NCI-H187 treated with DMSO at 0.1 percent for 48 hours (cell line): ENCODE measurements at places on chromosomes 3 and 15.

DNA sequence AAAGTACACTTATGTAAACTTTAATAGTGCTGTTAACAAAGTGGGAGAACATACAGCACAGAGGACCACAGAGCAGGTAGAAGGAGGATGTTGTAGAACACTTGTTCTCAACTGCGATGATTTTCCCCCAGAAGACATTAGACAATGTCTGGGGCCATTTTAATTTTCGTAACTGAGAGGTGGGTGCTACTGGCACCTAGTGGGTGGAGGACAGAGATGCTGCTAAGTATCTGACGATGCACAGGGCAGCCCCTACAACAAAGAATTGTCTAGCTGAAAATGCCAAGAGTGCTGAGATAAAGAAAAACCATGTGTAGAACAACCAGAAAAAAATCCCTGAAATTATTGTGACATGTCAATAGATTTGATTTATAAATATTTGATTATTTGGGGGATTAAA, 5.0 kb upstream of the KBTBD8 start:
- no peak for DNase-seq

- DNase-seq, result no peak
Observed at GRCh38 chr15:41340189-41340695, 7.6 kb downstream of the NUSAP1 start.

- no peak for DNase-seq
Observed at GRCh38 chr15:64843991-64844390, 2.3 kb downstream of the PLEKHO2 start.

DNA sequence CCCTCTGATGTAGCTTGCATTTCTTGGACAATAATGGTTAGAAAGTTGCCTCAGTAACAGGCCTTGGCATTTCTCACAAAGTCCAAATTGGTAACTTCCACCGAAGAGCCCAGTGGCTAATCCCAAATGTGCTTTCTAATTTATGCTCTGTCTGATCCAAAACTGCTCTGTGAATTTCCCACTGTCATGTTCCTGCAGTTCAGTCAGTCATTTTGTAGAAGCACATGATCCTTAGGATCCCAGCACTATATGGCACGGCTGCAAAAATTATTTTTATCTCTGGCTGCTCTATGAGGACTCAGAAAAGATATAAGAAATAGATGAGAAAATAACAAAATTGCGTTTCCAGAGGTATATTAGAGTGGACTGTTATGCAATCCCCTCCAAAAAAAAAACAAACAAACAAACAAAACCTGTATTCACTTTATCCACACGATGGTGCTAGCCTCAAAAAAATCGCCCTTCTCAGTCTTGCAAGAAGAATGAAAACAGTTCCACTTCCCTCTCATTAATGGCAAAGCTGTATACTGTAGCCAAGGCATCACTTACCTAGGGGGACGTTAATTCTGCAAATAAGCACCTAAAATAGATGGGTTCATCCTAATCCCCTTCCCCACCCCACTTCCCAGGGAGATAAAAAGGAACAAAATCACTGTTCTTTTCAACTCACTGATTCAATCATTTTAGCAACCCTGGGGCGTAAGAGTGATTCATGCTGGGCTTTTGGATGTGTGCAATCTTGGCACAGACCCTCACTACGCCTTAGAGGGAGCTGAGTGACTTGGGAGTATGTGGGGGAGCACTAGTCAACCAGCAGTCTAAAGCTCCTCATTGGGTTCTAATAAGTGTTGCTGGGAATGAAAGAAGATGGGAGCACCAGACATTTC, 61.3 kb downstream of the TMCO5A start:
- DNase-seq, result no peak

- DNase-seq, result no peak
Observed at GRCh38 chr3:189394599-189395121, 222.9 kb downstream of the TPRG1 start.

DNA sequence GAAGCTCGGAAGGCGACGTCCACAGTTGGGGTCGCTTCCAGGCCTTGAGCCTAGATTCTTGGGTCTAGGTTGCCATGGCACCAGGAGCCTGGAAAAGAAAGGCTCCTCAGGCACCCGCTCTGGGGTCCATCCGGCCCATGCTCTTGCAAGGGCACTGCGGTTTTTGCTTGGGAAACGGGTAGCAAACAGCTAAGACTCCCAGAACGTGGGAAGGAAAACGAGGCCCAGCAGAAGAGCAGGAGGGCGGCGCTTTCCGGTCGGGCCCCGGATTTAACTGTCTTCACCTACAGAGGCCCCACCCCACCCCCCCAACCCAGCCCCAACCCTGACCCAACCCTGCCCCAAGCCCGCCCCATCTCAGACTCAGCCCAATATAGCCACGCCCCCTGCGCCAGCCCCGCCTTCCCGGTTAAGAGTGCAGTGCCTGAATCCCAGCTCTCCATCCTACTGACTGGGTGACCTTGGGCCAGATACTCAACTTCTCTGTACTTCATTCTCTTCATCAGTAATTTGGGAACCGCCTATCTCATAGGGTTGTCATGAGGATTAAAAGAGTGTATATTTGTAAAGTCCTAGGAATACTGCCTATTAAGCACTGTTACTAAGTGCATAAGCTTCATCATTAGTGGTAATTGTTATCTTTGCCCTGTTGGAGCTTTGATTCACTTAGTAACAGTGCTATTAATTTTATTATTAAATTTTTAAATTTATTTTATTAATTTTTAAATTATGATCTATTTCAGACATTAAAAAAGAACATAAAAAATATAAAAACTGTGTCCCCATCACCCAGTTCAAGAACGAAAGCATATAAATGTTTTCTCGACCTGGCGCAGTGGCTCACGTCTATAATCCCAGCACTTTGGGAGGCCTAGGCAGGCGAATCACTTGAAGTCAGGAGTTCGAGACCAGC, 28.4 kb upstream of the SMAD6 start:
- no peak for DNase-seq

GRCh38 chr3:32459450-32459849, 43.2 kb downstream of the CMTM6 start:
- DNase-seq, result no peak

GRCh38 chr3:106130384-106131198, 261.8 kb upstream of the CBLB start:
- no peak for DNase-seq

DNA sequence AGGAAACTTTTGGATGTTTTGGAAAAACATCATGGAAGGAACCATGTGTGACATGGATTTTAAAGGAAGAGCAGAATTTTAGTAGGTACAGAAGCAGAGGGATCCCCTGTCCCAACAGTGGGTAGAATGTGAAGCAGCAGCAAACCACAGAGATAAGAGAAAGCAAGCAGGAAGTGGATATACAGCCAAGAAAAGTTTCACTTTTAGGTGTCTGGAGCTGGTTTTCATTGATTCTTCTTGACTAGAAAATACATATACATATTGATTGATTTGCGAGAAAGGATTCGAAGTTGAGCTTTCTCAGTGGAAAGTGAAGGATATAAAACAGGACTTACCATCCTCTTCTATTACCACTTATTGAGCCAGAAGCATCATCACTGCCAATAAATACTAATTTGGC, 133.5 kb downstream of the KCNMB2 start:
- DNase-seq, result no peak

- DNase-seq, result no peak
Observed at GRCh38 chr3:3509665-3510064, 289.6 kb upstream of the LRRN1 start.

GRCh38 chr3:151912028-151912427, 38.6 kb downstream of the SUCNR1 start:
- no peak for DNase-seq

DNA sequence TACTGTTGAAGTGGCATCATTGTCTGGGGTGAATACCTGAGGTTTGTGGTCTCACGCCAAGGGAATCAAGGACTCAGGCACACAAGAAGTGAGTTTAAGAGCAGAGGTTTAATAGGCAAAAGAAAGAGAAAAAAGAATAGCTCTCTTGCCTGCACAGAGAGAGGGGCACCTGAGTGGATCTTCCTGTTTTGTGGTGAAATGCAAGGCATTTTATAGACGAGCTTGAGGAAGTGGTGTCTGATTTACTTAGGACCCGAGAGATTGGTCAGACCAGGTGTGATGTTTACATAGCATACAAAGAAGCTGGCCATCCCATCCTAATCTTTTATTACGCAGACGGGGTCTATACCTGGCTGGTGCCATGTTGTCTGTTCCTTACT, 13.2 kb downstream of the CCR5 start:
- no peak for DNase-seq

GRCh38 chr3:153138276-153139210, 23.5 kb upstream of the RAP2B start:
- DNase-seq, result no peak

DNA sequence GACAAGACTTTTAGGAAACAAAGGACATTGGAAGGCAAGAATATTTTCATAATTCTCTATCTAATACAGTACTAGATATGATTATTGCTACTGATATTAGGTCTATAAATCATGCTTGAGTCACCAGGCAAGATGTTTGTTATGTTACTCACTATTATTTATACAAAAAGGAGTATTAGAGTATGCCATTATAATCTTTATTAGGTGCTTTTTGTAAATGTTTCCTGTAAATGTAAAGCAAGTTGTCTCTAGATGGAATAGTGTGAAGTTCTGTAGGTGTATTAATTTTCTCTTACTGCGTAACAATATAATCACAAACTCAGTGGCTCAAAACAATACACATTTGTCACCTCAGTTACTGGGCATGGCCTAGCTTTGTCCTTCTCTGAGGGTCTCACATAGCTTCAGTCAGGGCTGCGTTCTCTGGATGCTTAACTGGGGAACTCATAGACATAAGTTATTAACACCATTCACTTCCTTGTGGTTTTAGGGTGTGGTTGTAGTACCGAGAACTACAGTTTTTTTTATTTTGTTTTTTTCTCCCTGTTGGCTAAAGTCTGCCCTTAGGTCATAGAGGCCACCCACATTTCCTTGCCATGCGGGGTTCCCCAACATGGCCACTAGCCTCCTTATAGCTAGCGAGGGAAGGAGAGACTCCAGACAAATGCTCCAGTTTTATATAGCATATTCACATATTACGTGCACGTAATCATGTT, 20.3 kb upstream of the MAP3K13 start:
- no peak for DNase-seq

DNA sequence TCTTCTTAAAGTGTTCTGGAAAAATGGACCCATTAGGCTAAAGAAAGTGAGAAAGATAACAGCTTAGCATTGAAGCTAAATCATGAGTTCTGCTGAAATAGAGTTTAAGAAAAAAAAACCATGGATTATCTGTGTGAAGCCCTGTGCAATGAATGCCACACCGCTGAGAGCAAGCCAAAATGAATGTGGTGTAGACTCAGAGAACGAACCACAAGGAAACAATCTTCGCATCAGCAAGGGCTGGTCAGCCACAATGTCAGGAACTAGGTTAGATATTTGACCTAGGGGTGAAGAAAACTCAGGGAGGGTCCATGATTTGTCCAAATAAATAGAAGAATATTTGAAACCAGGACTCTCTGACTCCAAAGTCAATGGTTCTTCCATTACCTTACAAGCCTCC, 91.4 kb upstream of the MEX3B start:
- DNase-seq, result no peak

DNA sequence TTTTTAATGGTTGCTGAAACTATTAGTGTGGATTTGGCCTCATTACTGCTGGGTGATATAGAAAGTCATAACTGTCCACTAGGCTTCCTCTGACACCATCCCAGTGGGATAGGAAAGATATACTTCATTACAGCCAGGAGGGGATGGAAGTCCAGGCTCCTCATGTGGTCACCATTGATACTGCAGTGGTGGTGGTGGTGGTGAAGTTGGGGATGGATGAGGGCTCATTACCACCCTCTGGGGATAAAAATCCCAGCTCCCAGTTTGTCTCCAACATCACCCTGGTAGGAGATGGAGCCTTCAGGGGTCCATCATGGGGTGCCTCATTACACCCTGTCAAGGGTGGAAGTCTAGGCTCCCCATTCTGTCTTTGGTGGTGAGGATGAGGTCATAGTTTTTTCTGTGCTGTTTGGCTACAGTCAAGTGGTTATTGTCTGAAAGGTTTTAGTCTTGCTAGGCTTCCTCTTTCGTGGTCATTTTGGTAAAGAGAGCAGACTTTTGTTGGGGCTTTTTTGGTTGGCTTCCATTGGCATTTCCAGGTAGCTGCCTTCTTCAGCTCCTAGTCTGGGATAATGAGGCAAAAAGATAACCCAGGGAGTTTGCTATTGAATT, 30.1 kb upstream of the FILIP1L start:
- no peak for DNase-seq

DNA sequence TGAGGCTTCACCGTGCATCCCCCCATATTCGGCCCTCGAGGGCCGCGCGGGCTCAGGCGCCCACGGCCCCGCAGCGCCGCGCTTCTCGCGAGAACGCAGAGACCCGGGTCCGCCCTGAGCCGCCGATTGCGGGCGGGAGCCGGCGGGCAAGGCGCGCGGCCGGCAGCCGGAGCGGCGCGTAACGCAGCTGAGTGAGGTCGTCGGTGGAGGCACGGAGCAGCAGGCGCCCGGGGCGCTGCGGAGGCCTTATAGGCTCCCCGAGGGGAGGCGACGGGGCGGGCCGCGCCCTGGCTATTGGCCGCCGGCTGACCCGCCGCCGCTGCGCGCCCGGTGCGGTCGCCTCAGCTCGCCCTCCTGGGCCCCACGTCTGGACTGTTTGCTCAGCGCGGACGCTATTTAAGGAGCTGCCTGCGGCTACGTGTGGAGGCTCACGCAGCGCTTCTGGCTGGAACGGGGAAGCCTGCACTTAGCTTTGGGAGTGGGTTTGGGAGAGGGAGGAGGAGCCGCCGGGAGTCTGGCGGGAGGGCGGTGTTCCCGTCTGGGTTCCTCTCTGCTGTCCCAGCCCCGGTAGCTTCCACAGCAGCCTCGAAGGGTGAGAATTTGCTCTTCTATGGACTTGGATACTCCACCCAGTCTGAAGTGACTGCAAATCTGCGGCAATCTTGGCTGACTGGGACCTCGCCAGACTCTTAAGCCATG, at the start of gene PLOD2:
Gene PLOD2, minus strand, starts transcription at position 221 of the 699 bp plus-strand sequence. Its CDS starts 195 bp downstream, at position 26.
- DNase-seq, result no peak

DNA sequence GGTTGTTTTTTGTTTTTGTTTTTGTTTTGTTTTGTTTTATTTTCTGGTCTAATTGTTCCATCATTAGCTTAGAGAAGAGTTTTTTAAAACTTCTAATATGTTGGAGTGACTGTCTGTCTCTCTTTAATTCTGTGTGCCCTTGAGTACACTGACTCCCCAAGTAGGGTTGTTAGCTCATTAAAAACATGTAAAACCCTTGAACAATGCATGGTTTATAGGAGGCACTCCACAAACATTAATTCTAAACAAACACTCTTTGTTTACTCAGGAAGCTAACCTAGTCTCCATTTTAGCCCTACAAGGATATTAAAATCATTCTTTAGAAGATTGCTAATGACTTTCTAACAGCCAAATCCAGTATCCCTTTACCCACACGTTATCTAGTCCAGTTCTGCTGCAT, 100.5 kb downstream of the CGGBP1 start:
- DNase-seq, result no peak

- DNase-seq, result no peak
Observed at GRCh38 chr3:47825590-47825989, 22.7 kb downstream of the DHX30 start.

GRCh38 chr15:57950381-57950946, 115.0 kb downstream of the ALDH1A2 start:
- no peak for DNase-seq
